ENCODE measurements at places on chromosomes 7 and 10. TPM values are rescaled to one million over a fixed set of nuclear protein-coding genes. Genes with fewer than 3 reads are reported as not detected.
A peak's percentile ranks its signal among the peaks of the same experiment; 100 is the strongest.

Gene RINT1
- total RNA-seq = 23.3 TPM

Gene ADGRA1
- not detected for total RNA-seq

GRCh38 chr10:67173787-67174186, 248.0 kb downstream of the LRRTM3 start:
- DNase-seq = no peak

Gene FAM25C
- not detected for total RNA-seq

Gene TUBGCP2
- 54.5 TPM for total RNA-seq

Gene C1QL3
- not detected for total RNA-seq

GRCh38 chr7:127655720-127656119, 3.7 kb downstream of the SND1 start:
- no peak for DNase-seq

GRCh38 chr10:21803374-21803773, 200.2 kb downstream of the DNAJC1 start:
- no peak for DNase-seq

Gene SUV39H2
- 39.8 TPM for total RNA-seq

Gene LARP4B
- 95.0 TPM for total RNA-seq

GRCh38 chr10:116891208-116891607, 41.9 kb downstream of the ENO4 start:
- DNase-seq = no peak

GRCh38 chr10:33333260-33334101, 986 bp downstream of the NRP1 start:
- DNase-seq = peak; percentile 56

- DNase-seq = no peak
These were observed 380 bp upstream of the AGBL3 start for GRCh38 chr7:134985894-134986362.

Gene NPM3
- 172 TPM for total RNA-seq

DNA sequence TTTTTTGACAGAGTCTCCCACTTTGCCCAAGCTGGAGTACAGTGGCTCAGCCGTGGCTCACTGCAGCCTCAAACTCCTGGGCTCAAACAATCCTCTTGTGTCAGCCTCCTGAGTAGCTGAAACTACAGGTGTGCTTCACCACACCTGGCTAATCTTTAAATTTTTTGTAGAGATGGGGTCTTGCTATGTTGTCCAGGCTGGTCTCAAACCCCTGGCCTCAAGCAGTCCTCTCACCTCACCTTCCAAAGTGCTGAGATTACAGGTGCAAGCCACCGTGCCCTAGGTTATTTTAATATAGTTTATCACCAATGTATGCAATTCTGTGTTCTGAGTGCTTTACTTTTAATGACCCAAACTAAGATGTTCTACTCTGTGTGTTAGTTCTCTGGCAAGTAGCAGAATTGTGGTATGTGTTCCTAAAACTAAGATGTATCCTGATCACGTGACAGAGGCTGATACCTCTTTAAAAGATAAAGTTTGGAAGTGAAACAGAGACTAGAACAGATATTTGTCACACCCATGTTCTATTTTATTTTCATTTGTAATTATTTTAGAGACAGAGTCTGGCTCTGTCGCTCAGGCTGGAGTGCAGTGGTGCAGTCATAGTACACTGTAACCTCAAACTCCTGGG, 22.1 kb upstream of the PFKFB3 start:
- no peak for DNase-seq

Gene PRSS1
- total RNA-seq = not detected
